Foreskin melanocyte (primary cell): ENCODE measurements at places on chromosomes 2 and 18.
A peak's percentile ranks its signal among the peaks of the same experiment; 100 is the strongest.

DNA sequence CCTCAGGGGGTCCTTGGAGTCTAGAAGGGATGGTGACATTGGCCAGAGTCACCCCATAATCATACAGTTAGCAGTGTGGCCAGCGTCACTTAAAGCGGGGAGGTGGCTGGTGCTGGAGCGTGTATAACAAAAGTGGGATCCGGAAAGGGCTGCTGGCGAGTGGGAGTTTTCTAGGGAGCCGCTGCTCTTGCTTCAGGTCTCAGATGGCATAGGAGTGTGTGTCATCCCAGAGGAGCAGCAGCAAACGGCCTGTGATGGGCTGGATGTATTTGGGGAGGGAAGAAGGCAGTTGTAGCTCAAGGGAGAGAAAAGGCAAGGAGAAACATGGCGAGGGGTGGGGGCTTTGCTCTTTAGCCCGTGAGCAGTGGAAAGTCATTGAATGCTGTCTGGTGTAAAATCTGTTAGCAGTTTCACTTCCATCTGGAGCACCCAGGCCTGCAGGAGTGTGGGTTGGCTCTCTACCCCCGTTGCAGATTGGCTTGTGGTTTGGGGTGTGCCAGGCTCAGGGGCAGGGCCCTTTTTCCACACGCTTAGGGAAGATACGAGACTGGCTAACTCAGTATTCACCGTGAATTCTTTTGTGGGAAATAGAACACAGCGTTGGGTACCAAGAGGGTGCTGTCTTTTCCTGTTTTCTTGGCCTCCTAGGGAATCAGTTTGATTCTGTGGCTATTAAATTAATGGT, 120.5 kb downstream of the AGAP1 start:
- no peak for DNase-seq

DNA sequence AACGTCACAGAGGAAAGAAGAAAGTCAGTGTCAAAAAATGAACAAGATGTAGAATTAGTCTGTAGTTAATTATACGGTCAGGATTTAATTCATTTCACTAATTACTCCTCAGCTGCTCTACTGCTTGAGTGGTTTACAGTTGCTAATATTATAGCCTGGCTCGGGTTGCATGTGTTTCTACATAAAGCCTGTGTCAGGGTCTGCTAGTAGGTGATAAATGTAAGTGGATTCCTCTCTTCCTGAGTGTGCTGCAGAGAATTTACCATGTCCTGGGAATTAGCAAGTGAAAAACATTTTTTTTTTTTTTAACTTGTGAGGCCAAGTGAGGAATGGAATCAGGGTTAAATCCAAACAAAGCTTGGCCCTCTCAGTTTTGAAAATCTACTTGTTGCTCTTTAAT, 622.6 kb downstream of the EPHA4 start:
- DNase-seq, result no peak

DNA sequence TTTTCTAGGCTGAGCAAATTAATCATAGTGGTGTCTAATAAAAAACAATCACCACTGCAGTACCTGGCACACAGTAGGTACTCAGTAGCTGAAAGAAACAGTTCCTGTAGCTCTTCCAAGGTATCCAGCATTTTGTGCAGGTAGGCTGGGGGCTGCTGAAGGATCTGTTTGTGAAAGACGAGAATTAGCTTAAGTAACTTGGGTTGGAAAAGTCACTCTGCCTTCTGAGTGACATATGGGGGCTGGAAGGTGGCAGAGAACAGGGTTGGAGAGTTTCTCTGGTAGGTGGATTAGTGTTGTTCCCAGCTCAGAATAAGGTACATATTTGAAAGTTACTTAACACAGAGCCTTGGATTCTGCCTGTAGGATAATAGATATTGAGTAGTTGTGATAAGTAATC, 72.8 kb downstream of the FMNL2 start:
- no peak for DNase-seq

GRCh38 chr2:68971591-68972231, 2.7 kb upstream of the GKN1 start:
- peak; percentile 60 for DNase-seq

DNA sequence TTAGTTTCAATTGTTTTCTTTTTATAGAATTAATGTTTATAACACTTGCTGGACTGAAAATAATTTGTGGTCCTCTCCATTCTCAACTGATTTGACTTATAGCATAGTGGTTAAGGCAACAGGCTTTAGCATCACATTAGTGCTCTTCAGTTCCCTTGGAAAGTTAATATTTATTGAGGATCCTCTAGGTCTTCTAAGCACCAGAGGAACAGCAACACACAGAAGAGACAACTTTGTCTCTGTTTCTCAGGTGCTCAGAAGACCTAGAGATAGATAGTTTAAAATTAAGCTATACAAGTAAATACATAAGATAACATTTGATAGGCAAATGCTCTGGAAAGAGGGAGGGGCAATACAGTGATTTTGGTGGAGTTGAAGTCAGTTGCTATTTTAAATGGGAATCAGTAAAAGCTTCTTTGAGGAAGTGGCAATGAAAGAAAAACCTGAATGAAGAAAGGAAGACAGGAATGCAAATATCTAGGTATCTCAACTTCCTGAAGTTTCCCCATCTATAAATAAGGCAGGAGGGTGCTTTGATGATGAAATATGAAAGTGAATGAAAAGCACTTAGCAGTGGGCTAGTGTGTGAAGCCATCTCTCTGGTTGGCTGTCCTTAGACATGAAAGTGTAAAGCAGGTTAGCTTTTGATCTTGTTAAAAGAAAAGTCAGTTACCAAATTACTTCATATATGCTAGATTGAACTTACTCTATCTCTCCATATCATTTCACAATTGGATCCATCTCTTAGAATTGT, 7.9 kb downstream of the NEUROD1 start:
- DNase-seq, result no peak

DNA sequence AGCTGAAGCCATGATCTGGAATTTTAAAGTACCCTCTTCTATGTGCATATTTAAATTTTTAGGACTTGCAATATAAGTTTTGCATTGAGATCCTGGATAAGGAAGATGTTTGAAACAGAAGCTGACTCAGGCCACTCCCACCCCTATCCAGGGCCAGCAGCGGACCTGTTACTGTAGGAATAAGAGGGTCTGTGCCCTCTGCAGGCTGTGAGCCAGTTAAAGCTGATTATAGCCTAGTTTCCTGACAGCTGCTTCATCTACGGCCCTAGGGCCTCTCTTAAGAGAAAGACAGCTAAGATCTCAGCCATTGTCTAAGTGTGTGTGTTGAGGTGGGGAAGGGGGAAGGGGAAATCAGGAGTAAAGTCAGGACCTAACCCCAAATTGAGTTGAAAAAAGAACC, 234.0 kb downstream of the HAUS1 start:
- DNase-seq, result no peak

GRCh38 chr2:160816916-160817499, 323.4 kb upstream of the RBMS1 start:
- DNase-seq, result no peak

DNA sequence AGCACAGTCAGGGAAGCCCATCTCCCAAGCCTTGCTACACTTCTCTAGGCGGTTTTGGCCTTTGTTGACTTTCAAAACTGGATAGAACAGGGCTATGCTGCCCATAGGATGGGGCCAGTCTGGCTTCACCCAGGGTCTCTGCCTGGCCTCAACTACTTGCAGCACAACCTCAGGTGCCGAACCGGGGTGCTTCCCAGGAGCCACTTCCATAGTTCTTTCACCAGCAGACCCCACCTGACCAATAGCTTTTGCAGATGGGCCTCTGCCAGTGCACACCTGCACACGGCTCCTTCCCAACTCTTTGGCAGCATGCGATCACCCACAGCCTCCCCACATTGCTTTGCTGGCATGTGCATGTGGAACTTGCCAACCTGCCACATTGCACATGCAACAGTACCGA, 331.6 kb downstream of the CPS1 start:
- DNase-seq, result no peak

GRCh38 chr18:13868501-13869271, 44.7 kb downstream of the MC5R start:
- no peak for DNase-seq

DNA sequence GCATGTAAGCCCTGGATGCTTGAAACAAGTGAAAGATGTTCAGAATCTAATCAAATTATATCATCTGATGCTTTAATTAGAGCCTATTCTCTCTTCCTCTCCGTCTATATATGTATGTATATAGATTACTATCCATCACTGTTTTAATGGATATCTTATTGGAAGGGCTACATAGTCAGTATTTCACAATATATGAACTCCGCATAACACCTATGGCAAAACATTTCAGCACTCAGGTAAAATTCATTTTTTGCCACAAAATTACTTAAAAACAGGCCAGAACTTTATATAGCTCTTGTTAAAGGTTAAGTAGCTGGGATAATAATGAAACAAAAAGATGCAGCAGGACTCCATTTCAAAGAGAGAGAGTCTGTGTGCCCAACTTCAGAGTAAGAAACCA, 1.2 kb downstream of the PJVK start:
- no peak for DNase-seq

- no peak for DNase-seq
Observed at GRCh38 chr2:8974016-8974415, 29.5 kb downstream of the MBOAT2 start.

DNA sequence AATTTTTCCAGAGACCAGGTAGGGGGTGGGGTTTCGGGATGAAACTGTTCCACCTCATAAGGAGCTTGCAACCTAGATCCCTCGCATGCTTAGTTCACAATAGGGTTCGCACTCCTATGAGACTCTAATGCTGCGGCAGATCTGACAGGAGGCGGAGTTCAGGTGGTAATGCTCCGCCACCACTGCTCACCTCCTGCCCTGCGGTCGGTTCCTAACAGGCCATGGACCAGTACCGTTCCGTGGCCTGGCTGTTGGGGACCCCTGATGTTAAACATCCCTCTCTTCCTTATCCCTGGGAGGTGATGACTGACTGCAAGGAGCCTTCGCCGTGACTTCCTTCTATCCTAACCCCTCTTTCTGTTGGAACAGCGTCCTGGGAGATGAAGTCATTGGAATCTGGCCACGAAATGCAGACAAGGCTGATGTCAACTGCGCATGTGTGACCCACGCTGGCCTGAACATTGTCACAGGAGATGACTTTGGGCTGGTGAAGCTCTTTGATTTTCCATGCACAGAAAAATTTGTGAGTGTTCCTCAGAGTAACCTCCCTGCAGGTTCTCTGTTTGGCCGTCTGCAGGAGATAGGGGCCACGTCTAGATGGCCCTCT, 82.4 kb downstream of the RTN4 start:
- DNase-seq, result no peak

- DNase-seq, result no peak
Observed at GRCh38 chr2:170467568-170468422, 247.3 kb upstream of the SP5 start.

DNA sequence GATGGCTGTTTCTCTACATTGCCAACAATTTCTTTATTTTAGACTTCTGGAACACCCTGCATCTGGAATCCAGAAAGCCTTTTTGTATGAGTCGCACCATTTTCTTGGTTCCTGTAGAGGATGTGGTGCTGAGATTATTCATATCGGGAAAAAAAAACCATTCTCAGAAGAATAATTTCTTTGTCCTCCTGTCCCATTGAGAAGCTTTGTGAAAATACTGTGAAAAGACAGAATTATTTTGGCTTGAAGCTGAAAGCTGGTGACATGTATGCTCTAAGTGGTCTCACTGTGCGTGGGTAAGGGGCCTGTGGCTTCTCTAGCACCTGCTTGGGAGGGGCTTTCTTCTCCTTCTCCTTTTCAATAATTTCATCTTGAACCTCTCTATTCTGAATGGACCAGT, 138.4 kb downstream of the FAM210A start:
- peak; percentile 52 for DNase-seq

GRCh38 chr2:120899771-120900170, 164.1 kb downstream of the GLI2 start:
- no peak for DNase-seq

DNA sequence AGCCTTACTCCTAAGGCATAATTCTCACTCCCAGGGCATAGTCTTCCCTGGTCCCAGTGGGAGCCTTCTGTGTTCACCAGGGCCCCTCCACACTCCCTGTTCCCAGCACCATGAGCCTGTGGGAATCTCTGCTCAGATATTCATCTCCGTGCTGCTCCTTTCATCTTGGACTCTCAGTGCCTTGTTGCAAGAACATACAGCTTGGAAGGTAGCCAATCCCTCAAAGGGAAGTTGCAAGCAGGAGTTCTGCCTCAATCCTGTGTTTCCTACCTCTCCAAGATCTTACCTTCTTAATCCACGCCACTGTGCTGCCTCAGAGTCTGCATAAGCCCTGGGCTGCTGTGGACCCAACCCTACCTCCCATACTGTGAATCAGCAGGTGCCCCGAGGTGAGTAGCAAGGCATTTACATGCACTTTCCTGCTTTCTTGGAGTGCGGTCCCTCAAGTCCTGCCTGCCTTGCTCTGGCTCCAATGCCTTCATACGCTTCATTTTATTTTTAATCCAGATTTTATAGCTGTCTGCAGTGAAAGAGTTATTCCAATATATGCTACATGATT, 413.8 kb upstream of the RAB6C start:
- no peak for DNase-seq

- no peak for DNase-seq
Observed at GRCh38 chr18:2617401-2617998, 38.0 kb upstream of the SMCHD1 start.

GRCh38 chr2:200329798-200330197, 23.3 kb downstream of the SPATS2L start:
- no peak for DNase-seq
